GM06990 (cell line): ENCODE measurements at places on chromosomes 12 and 14.

DNA sequence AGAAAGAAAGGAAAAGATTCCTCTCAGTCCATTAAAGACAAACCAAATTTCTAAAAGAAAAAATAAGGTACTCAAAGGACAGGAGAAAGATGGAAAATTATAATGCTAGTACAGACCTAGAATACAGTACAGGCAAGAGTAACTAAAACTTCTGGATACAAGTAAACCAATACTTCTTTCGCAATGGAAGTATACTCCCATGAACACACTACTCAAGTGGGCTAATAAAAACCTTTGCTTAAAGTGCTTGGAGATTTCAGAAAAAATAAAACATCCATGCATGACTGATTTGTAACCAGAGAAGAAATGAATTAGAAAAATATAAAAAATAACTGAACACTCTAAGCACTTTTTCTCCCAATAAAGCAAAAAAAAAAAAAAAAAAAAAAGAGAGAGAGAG, 3.5 kb downstream of the ZBTB25 start:
- no peak for DNase-seq

GRCh38 chr12:121461048-121461447, 61.1 kb downstream of the RNF34 start:
- DNase-seq, result no peak

GRCh38 chr12:1630133-1630826, 1.2 kb downstream of the WNT5B start:
- peak; percentile 49 for DNase-seq

DNA sequence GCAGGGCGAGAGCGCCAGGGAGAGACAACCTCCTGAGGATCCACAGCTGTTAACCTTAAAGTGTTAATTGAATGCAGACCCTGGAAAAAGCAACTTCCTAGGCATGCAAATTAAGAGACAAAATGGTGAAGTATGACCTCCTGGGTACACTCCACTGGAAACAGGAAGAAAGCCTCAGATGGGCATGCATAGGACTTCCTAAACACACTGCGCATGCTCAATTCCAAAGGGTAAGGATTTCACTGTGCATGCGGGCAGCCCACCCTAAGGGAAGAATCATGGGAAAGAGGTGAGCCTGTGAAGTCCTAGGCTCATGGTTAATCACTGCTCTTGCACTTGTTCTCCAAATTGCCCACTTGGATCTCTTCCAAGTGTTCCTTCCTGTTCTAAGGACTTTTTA, 80.5 kb upstream of the CAPRIN2 start:
- DNase-seq, result no peak

DNA sequence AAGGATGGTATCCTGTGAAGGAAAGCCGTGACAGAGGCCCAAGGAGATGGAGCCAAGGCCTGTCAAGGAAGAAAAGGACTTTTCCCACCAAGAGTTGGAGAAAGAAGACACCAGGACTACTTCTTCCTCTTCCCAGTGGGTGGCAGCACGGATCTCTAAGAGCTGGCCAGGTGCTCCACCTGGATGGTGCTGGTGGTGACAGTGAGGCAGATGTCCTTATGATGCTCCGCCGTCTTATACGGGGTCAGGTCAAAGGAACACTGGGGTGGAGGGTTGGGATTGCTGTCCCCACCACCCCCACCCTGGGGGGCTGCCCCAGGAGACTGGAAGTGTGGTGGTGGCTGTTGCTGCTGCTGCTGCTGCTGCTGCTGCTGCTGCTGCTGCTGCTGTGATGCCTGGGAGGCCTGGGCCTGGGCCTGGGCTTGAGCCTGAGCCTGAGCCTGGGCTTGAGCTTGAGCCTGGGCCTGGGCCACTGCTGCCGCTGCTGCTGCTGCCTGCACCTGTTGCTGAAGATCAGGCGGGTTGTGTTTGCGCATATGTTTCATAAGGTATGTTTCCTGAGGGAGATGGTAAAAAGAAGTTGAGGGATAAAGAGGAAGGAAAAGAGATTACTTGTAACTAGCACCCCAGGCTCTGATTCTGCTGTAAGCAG, 4.8 kb upstream of the ING4 start:
- no peak for DNase-seq

- no peak for DNase-seq
Observed at GRCh38 chr12:39902821-39903220, 203.1 kb downstream of the SLC2A13 start.

- no peak for DNase-seq
Observed at GRCh38 chr12:89874146-89874545, 165.5 kb upstream of the ATP2B1 start.

GRCh38 chr14:102964152-102964730, 41.8 kb downstream of the AMN start:
- DNase-seq, result no peak

GRCh38 chr14:49692811-49693734, at the start of gene KLHDC1:
TSS of gene KLHDC1 (plus strand) at chr14:49693120. CDS start at chr14:49693195, 75 bp downstream.
- peak; percentile 78 for DNase-seq

DNA sequence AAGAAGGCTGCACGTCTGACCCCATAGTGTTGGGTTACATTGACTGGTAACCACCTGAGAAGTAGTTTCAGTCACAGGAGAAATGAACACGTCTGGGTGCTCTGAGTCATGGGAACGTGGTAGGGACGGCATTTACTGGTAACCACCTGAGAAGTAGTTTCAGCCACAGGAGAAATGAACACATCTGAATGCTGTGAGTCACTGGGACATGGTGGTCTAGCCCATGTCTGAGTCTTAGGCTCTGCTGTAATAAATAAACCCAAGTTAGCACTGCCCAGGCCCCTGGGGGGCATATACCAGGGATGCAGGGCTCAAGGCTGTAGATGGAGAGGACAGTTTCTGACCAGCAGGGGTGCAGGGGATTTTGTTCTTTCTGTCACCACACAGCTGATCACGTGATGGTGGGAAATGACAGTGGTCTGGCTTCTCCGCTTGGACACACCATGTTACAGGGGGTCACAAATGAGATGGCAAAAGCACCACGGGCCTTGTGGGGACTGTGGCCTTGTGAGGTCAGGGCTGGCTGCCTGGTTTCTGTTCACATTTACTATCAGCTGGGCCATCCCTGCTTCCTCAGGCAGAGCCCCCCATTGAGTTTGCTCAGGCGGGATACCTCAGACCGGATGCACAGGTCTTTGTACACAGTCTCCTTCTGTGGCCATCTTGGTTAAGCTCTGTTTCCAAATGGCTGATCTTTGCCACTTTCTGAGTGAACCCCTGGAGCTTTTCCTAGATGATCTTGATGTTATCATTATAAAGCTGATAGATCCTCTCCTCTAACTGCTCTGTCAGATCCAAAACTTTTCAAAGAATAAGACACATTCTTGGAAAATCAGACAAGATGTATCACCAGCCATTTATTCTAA, 9.8 kb upstream of the C12orf42 start:
- DNase-seq, result peak; percentile 80

GRCh38 chr14:50953502-50953901, 9.2 kb upstream of the PYGL start:
- DNase-seq, result no peak

DNA sequence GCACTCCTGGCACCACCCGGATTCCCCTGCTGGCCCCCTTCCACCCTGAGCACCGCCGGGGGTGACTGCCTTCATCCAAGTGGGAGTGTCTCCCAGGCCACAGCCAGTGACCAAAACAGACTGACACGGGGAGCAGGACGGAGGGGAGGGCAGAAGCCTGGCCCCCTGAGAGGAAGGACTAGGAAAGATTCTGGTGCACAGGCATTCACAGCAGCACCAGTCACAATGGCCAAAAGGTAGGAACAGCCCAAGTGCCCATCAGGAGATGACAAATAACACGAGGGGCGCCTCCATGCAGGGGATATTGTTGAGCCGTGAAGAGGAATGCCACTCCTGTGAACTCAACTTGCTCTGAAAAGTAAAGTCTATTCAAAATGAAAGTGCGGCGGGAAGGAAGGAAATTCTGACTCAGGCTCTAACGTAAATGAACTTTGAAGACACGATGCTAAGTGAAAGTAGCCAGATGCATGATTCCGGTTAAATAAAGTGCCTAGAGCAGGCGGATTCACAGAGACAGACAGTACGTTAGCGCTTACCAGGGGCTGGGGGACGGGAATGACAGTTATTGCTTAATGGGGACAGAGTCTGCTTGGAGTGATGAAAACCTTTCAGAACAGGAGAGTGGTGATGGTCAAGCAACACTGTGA, 146.1 kb upstream of the NCOR2 start:
- peak; percentile 79 for DNase-seq

DNA sequence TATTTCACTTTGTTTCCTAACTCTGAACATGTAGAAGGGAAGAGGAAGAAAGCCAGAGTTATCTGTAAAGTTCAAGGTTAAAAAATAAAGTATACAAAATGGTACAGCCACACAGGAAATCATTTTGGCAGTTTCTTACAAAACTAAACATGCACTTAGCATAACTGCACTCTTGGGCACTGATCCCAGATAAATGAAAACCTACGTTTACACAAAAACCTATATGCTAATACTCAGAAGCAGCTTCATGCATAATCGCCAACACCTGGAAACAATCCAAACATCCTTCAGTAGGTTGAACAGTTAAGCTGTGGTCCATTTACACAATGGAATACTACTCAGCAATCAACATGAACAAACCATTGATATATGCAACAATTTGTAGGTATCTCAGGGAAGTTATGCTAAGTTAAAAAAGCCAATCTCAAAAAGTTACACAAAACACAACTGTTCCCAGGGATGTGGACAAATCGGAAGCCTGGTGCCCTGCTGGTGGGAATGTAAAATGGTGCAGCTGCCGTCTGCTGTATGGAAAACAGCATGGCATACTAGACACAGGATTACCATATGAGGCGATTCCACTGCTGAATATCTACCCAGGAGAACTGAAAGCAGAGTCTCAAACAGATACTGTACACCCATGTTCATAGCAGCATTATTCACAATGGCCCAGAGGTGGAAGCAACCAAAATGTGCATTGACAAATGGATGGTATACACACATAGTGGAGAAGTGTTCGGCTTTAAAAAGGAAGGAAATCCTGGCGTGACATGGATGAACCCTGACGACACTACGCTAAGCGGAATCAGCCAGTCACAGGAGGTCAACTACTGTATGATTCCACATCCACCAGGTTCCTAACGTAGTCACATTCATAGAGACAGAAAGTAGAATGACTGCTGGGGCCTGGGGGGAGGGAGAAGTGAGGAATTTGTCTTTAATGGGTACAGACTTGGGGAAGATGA, 37.7 kb downstream of the NRDE2 start:
- DNase-seq, result no peak

- no peak for DNase-seq
Observed at GRCh38 chr12:23954332-23954731, 4.9 kb upstream of the SOX5 start.

DNA sequence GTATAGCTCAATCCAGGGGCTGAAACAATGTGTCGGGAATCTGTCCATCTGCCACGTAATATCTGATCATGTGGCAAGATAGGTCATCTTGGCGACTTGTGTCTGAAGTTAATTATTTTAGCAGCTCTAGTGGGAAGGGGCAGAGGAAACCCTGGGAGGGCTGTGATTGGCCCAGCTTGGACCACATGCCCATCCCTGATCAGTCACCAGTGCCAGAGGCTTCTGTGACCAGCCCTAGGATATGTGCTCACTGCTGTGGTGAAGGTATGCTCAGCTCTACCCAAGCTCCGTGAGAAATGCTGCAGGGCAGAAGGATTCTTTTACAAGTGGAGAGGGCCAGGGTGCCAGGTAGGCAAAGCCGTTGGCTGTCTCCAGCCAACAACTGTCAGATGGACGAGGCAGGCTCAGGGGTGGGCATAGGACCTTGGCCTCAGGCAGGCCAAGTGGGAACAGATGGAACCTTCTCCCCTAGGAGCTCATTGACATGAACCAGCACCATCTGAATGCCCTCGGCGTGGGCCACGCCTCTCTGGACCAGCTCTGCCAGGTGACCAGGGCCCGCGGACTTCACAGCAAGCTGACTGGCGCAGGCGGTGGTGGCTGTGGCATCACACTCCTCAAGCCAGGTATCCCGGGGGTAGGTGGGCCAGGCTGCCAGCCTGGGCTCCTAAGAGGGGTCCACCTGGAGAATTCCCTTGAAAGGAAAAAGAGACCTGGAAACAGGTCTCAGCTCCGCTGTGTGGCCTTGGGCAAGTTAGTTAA, 21.1 kb downstream of the MVK start:
- DNase-seq, result no peak

DNA sequence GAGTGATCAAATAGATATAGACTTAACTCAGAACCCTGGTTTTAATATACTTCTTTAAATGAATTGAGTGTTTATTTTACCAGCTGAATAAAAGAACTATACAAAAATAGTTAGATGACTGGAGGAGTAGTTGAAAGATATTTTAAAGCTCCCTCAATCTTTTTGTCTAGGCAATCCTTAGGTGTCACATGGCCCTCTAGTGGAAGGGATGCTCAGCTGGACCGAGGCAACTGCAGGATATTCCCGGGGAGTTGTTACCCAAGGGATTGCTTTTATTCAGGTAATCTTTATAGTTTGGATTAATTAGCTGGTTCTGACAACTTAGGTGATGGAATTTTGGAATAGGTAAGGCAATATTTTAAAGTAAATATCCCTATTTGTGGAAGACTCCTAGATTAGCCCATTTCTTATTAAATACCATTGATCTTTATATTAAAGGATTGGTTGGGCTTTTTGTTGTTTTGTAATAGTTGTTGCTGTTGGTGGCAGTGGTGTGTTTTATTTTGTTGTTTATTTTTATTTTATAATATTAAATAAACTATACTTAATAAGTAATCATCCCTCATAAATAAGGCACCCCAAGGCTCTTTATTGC, 57.1 kb downstream of the ZDHHC17 start:
- no peak for DNase-seq

DNA sequence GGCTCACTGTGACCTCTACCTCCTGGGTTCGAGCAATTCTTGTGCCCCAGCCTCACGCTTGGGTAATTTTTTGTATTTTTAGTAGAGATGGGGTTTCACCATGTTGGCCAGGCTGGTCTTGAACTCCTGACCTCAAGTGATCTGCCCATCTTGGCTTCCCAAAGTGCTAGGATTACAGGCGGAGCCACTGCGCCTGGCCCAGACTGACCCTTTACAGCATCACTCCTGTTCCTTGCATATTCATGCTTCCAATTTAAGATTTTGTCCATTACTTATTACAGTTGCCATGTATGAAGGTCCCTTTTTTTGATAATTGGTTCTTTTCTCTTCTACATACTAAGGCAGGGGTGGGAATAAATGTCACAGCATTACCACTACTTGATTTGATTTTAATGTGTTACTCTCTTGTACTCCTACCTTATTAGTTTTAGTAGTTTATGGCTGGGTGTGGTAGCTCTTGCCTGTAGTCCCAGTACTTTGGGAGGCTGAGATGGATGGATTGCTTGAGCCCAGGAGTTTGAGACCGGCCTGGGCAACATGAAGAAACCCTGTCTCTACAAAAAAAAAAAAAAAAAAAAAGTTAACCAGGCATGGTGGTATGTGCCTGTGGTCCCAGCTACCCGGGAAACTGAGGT, 46.9 kb downstream of the ADIPOR2 start:
- no peak for DNase-seq

DNA sequence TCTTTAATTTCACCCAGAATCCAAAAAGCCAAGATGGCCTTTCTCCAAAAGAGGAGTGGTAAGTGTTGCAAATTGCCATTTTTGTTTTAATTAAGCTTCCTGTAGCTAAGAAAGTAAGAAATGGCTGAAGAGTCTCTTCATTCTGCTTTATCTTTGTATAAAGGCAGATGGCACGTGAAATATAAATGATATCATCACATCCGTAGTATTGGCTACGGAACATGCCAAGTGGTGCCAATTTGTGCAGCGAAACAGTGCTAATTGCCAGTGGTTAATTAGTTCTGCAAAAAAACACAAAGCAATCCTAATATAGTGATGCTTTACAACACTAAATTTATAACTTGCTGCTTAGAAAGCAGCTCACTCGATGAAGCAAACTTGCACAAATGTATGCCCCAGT, 29.4 kb downstream of the PLEKHG7 start:
- no peak for DNase-seq

- no peak for DNase-seq
Observed at GRCh38 chr14:59282378-59282765, 93.9 kb downstream of the DAAM1 start.

GRCh38 chr14:99230208-99231151, 41.5 kb downstream of the BCL11B start:
- DNase-seq, result no peak
